ENCODE measurements at places on chromosomes 7 and 10.

DNA sequence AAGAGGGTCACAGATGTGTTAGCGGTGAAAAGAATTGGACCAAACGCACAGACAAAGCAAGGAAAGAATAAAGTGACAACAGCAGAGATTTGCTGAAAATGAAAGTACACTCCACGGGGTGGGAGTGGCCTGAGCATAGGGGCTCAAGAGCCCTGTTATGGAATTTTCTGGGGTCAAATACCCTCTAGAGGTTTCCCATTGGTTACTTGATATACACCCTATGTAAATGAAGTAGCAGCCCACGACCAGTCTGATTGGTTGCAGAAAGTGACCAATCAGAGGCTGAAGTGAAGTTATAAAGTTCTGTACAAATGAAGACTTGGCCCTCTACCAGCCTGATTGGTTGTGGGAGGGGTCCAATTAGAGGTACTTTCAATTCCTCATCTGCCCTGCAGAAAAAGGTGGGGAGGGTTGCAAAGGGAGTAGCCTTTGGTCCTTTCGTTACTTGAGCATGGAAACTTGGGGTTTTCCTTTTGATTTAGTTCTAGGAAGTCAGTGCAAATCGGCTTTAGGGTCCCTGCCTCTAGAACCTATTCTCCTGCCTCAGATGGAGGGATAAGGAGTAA is 125.6 kb upstream of the PRPS1L1 start:
- peak; percentile 3 for DNase-seq

GRCh38 chr10:114916653-114917052 is 21.3 kb upstream of the TRUB1 start:
- DNase-seq, result no peak

DNA sequence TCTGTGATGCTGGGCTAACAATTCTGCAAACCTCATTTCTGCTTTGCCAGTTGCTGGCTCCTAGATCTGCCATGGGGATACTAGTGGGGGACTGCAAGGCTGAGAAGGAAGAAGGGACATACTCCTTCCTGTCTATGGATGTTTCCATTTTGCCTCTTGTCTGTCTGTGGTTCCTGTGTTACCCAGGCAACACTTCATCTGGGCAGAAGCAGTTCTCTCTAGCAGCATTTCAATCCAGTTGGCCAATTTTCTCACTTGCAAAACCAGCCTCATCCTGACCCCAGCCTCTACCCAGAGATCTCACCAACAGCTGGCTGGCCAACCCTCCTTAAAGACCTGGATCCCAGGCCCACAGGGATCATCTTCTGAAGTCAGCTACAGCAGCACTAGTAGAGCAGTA is 131.7 kb downstream of the DOCK4 start:
- no peak for DNase-seq

GRCh38 chr10:133401500-133401899 is 7.5 kb downstream of the MTG1 start:
- no peak for DNase-seq

DNA sequence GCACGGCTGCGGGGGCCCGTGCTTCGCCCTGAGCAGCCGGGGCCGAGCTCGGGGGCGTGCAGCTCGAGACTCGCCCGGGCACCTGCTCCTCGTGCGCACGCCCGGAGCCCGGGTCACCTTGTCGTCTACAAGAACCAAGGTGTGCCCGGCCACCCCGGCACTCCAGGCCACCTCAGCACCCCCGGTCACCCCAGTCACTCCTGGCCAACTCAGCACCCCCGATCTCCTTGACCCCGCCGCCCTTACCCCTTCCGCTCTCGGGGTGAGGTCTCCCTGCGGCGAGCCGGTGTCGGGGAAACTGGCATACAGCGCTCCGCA is 268 bp upstream of the IGFBP3 start:
- DNase-seq, result no peak

DNA sequence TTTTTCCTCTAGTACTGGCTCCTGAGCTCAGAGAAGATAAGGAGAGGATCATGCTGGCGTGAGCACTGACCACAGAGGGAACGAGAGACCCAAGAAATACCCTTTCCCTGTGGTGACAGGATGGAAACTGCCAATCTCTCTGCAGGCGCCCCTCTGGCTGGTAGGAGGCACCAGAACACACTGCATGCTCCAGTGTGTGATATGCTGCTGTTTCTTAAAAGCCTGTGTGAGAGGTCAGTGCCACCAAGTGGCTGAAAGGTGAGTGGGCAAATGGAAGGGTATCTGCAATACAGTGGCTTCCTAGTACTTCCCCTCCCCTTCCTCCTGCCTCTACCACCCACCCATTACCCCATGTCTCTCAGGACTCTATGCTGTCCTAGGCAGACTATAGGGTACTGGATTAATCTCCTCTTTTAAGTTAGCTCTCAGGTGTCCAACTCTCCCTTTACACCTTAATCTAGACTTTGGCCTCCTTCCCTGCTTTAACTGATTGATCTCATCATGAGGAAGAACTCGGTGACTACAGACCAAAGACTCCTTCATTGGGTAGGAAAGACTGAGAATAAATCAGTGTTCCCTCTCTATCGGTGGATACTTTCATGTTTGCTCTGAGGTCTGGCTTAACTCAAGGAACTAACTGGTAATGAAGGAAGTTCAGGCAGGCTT is 283.6 kb downstream of the ADRA2A start:
- DNase-seq, result peak; percentile 43

DNA sequence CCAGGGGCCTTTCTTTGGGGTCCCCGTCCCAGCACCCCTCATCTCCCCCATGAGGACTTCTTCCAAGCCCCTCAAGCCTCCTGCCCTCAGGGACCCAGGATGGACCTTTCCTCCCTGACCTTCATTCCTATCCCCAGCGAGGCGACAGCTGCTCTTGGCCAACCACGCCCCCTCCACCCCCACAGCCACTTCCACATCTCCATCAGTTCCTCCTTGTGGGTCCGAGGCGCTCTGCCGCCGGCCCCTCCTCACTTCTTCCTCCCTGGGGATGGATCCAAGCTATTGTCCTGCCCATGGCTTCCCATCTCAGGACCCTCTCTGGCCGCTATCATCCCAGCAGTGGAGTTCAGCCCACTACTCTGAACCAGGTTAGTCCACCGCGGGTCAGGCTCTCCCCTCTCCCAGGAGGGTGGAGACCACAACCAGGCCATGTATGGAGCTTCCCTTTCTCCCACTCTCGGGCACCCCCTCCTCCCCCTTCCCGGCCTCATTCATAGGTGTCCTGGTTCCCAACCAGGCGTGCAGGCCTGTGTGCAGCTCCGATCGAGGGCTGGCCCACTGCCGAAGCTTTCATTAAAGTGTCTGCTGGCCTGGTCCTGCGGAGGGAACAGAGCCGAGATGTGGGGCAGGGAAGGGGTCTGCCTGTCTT is 1.7 kb upstream of the SH2B2 start:
- DNase-seq, result no peak

GRCh38 chr10:5206799-5207198 is 10.2 kb downstream of the AKR1C4 start:
- no peak for DNase-seq

GRCh38 chr7:38934051-38934450 is 25.1 kb upstream of the VPS41 start:
- no peak for DNase-seq

DNA sequence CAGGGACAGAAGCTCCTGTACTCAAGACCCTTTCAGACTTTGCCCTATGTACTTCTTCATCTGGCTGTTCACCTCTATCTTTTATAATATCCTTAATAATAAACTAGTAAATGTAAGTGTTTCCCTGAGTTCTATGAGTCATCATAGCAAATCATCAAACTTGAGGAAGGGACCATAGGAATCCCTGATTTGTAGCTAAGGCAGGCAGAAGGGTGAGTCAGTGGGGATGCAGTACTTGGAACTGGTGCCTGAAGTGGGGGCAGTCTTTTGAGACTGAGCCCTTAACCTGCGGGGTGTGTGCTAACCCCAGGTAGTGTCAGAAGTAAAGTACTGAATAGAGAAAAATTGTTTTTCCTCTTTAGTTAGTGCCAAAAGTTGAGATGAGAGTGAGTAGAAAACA is 6.2 kb upstream of the TMEM243 start:
- peak; percentile 41 for DNase-seq

DNA sequence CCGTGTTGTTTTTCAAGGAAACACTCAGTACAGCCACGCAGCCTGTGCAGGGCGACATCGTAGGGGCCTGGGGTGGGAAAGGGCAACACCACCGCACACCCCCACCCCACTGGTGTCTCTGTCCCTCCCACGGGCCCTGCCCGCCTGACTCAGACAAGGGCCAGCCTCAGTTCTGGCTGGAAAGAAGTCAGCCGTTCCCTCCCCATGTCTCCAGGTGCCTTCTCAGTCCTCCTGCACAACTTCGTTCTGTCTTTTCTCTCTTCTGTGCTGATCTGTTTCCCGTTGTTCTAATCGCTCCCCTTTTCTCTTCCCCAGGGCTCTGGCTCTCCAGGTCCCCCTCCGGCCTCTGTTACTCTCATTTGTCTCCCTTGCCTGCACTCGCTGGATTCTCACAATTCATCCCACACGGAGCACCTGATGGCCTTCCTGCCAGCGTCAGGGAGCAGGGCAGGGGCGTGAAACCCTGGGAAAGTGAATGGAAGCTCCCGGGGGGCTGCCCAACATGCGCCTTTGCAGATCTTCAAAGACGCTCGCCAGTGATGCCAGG is 97.7 kb downstream of the WDR37 start:
- no peak for DNase-seq

DNA sequence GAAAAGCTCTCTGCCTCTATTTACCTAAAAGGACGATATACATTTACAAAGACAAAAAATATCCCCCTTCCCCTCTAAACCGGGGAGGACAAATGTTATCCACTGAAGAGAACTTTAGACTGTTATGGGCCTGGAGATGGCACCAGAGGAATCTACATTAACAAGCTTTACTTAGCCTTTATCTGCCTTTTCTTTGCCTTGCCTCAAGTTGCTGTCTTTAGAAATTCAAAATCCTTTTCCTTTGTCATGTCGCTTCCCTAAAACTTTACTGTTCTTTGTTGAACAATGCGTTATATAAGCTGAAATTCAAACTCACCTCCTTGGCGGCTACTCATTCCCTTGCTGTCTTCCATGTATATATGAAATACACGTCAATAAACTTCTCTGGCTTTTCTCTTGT is 405.0 kb downstream of the PCDH15 start:
- DNase-seq, result no peak

DNA sequence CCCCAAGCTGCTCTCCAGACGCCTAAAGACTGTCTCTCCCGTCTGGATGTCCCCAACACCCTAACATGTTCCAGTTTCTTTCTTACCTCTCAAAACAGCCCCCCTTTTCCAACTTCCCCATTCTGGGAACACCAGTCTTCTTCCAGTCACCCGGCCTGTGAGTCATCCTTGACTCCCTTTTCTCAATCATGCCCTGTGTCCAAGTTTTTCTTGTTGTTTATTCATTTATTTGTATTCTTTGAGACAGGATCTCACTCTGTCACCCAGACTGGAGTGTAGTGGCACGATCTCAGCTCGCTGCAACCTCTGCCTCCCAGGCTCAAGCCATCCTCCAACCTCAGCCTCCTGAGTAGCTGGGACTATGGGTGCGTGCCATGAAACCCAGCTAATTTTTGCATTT is 15.6 kb downstream of the SNX10 start:
- DNase-seq, result peak; percentile 11

Measured in EL (cell line).